ENCODE measurements at places on chromosomes 13 and 19.

- peak; percentile 84 for DNase-seq
These were observed 3.4 kb downstream of the EVI5L start for GRCh38 chr19:7833225-7834099.

GRCh38 chr13:44974056-44974793 is 15.0 kb downstream of the NUFIP1 start:
- DNase-seq: no peak

GRCh38 chr19:4738734-4739133 is 15.1 kb upstream of the DPP9 start:
- DNase-seq: no peak

DNA sequence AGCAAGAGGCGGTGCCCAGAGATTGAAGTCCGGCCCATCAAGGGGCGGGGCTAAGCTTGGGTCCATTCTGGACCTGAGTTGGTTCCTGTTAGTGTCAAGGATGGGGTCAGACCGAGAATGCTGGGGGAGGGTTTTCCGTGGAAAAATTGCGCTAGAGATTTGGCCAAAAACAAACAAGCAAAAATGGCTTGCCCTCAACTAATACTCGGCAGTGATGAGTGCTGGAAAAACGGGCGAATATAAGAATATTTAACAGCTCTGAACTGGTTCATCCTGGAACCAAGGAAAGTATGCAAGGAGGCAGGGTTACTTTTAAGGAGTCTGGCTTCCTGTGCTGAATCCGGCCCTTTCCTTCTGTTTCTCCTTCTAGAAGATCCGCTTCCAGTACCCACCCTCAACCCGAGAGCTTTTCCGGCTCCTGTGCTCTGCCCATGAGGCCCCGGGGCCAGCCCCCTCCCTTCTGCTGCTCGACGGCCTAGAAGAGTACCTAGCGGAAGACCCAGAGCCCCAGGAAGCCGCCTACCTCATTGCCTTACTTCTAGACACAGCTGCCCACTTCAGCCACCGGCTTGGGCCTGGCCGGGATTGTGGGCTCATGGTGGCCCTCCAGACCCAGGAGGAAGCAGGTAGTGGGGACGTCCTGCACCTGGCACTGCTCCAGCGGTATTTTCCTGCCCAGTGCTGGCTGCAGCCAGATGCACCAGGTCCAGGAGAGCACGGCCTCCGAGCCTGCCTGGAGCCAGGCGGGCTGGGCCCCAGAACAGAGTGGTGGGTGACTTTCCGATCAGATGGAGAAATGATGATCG is 880 bp downstream of the SWSAP1 start:
- no peak for DNase-seq

GRCh38 chr13:62847520-62847919 is 1431.9 kb upstream of the PCDH20 start:
- DNase-seq: no peak

- DNase-seq: no peak
These were observed 76.4 kb upstream of the MCF2L start for GRCh38 chr13:112892426-112893206.

GRCh38 chr13:113856716-113857065 is 7.2 kb downstream of the GAS6 start:
- no peak for DNase-seq

DNA sequence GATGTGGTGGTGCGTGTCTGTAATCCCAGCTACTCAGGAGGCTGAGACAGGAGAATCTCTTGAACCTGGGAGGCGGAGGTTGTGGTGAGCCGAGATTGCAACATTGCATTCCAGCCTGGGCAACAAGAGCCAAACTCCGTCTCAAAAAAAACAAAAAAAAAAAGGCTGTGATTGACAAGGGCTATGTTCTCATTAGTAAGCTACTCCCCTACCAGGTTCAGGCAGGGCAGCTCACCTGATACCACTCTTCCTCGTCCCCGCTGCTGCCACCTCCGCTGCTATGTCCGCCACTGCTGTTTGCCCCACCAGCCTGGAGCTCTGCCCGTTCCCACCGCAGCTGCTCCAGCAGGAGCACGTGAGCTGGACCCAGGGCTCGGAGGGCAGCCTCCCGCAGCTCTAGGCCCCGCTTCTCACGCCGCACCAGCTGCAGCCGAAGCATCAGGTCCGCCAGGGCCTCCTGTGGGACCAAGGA is 9.4 kb downstream of the USHBP1 start:
- DNase-seq: no peak

DNA sequence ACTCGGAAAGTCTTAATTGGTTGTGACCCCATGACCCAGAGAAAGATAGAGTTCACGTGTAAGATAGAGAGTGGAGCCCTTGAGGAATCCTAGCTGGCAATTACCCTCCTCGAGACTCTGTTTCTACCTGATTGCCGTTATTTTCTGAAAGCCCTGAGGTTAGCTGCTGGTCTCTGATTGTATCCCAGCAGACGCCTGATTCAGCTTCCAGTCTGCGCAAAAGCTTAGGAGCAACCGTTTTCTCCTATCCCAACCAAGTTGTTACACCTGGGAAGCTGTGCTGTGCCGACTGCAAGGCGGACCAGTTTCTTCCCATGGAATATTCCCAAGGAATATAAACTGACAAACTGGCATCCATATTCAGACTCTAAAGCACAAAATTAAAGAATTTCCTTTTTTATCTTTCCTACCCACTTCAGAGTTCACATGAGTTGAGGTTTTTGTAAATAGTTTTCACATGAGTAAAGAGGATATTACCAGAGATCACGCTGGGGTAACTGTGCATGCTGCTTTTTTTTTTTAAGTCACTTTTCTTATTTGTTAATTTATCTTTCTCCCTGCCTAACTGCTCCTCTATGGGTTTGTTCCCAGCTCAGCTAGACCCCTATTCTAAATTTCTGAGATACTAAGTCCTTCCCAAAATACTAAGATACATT is 1.5 kb upstream of the TRPC4 start:
- DNase-seq: no peak

GRCh38 chr13:106115081-106115480 is 420.4 kb downstream of the EFNB2 start:
- DNase-seq: no peak

GRCh38 chr19:11296264-11296663 is 304 bp downstream of the TSPAN16 start:
- DNase-seq: no peak

GRCh38 chr13:53254500-53254899 is 225.9 kb downstream of the OLFM4 start:
- DNase-seq: no peak

DNA sequence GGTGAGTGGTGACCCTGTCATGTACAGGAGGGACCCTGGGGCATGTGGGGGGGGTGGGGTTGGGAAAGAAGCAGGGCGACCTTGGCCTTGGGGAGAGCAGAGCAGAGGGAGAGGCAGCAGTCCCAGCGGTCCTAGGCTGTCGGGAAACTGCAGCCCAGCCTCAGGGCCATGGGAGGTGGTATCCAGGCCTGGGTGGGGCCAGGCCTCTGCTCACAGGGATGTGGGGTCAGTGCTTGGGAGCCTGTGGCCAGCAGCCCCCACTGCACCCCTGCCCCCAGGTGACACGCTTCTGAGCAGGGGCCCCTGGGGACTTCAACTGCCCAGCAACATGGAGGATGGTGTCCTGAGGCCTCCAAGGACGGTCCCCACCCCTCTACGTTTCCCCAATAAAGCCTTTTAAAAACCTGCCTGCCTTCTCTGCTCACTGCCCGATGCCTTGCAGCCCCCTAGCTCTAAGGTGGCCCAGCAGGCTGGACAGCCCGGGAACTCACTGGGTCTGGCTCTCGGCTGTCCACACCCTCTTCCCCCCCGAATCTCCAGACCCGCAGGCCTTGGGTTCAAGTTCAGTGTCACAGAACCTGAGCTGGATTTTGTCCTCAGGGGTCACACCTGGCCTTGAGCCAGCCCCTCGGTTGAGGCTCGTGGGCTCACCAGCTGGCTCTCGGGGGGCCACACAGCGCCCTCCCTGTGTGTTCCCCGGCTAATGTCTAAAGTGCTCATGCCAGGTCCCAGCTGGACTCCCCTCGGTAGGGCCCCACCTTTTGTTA is 6.9 kb downstream of the PNKP start:
- no peak for DNase-seq

DNA sequence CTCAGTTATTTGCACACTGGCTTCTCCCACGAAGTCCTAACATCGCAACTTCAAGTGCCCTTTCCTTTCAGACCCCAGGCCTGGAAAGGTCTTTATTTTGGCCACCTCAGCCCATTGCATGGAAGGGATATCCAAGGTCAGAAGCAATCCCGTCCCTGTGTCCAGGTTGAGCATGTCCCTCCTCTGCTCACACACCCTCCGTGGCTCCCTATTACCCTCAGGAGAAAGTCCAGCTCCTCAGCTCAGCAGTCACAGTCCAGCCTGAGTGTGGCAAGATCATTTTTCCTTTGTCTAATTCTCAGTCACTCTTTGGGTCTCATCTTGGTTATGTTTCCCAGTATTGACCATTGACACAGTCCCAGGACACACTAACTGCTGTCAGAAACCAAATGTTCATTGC is 19.2 kb downstream of the ARRDC2 start:
- DNase-seq: no peak

DNA sequence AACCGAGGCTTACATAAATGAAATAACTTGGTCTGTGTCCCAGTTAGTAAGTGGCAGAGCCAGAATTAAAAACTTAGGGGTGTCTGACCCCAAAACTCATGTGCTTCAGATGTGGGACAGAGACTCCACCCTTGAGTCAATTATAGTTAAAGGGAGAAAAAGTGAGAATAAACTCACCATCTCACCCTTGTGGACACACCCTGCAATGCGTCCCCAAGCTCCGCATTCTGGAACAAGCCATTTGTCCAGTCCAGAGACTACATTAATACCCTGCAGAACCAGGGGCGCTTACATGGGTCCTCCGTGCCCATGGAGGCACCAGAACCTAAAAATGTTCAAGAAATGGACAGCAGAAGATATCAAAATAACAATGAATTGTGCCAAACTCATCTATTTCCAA is 207.0 kb upstream of the ZNF507 start:
- no peak for DNase-seq

DNA sequence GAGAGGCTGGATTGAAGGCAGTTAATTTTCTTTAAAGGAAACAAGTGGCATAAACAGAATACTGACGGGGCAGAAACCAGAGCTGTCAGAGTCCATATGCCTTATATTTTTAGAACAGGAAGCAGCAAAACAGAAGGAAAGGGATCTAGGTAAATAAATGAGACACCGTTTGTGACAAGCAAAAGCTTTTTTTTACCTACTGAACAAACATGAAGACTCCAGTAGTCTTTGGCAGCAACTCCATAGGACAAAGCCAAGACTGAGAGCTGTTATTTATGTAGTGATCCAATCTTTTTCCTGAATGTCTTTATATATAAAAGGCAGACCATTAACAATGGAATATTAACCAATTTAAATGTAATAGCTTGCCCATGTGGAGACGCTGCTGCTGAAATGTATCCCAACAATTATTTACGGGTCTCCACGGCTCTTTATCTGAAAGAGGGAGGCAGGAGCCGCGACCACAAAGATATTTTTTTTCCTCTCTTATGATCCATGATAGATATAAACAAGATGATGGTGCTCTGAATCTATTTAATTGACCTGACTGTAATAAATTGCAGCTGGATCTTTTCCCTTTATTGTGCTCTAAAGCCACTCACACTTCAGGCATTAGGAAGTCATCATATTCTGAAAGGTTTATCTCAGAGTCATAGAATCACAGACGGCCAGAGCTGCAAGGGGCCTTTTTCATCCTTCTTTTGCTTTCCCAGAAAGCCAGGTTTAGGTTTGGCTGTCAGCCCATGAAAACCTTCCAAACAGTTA is 687.8 kb downstream of the EFNB2 start:
- no peak for DNase-seq

GRCh38 chr13:82370316-82370715 is 1512.0 kb downstream of the SLITRK1 start:
- no peak for DNase-seq
